ENCODE measurements at places on chromosomes 6 and 20.

DNA sequence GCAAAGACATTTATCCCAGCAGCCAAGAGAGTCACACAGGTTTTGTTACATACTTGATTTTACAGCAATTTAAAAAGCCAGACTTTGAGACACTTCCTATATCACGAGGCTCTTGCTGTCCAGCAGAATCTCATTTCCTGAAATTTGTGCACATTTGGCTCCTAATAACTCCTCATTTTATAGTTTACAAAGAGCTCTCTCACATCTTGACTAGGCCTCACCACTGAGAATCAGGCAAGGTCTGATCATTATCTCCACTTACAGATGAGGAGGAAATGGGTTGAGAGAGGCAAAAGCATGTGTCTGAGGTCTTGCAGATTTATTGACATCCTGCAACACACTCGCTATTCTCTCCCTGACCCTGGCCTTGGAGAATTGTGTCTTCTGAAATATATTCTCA lies 426.8 kb downstream of the MAFB start:
- no peaks in the 10 kb centered on the region for H3K4me1 ChIP-seq
- no peaks in the 10 kb centered on the region for H3K27me3 ChIP-seq
- DNase-seq = no peak
- no peak overlapping the region for H3K27ac ChIP-seq

DNA sequence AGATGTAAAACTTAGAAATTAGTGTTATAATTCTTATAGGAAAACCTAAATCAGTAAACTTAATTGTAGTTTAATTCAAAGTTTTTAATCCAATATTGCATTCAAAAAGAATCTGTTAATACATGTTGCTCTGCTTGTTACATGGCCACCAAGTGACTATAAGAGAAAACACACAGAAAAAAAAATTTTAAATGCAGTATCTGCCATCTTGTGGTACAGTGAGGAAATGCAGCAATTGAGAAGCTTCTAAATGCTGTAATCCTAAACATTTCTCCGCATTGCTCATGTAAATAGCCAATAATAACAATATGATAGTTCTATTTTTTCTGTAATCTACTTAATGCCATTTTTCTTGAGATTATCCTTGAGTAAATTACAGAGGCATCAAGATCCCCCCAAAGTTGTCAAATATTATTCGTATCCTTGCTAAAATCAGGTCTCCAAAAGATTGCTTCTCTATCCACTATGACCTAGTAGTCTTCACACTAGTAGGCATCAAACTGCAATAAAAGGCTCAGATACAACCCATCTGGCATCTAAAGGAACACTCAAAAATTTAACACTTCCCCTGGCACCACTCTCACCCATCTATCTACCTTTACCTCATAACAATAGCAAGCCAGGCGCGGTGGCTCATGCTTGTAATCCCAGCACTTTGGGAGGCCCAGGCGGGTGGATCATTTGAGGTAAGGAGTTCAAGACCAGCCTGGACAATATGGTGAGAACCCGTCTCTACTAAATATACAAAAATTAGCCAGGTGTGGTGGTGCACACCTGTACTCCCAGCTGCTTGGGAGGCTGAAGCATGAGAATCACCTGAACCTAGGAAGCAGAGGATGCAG lies 34.6 kb downstream of the HDAC2 start:
- H3K4me3 ChIP-seq = no peak overlapping the region
- H3K4me1 ChIP-seq = no peaks in the 10 kb centered on the region
- no peak overlapping the region for H3K27ac ChIP-seq
- peaks cover 20% of the 10 kb centered on the region for H3K36me3 ChIP-seq
- no peak for DNase-seq

DNA sequence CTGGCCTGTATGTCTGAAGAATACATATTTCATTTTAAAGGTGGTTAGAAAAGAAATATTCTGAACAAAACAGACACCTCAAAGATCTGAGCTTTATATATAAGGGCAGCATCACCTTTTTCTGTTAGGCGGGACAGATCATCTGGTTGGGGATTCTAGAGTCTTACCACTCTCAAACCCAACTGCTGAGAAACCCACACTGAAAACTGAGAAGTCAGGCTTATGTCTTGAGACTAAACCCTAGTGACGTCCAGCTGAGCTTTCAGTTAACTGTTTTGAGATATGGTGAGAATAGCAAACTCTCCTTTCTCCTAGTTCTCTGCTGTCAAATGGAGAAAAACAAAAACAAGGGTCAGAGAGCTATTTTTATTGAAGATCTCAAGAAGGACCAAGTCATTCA lies 63.7 kb upstream of the CCN6 start:
- no peak overlapping the region for H3K4me3 ChIP-seq
- H3K27me3 ChIP-seq = no peaks in the 10 kb centered on the region
- no peak for DNase-seq
- H3K4me1 ChIP-seq = no peaks in the 10 kb centered on the region
- H3K27ac ChIP-seq = no peak overlapping the region
- no peaks in the 10 kb centered on the region for H3K36me3 ChIP-seq

GRCh38 chr6:147699637-147700036 lies 191.1 kb downstream of the SAMD5 start:
- H3K36me3 ChIP-seq = no peaks in the 10 kb centered on the region
- H3K27ac ChIP-seq = no peak overlapping the region
- no peak for DNase-seq
- H3K27me3 ChIP-seq = no peaks in the 10 kb centered on the region
- H3K4me1 ChIP-seq = no peaks in the 10 kb centered on the region

- H3K4me3 ChIP-seq = no peak overlapping the region
- H3K27ac ChIP-seq = no peak overlapping the region
- no peaks in the 10 kb centered on the region for H3K4me1 ChIP-seq
- H3K27me3 ChIP-seq = no peaks in the 10 kb centered on the region
Observed at GRCh38 chr6:131208787-131209186, 73.5 kb downstream of the AKAP7 start.

- H3K27ac ChIP-seq = no peak overlapping the region
- no peak for DNase-seq
- H3K36me3 ChIP-seq = no peaks in the 10 kb centered on the region
- H3K4me3 ChIP-seq = peak overlapping the region; percentile 44
Observed at GRCh38 chr6:30007132-30007764, 53.8 kb upstream of the POLR1H start.

DNA sequence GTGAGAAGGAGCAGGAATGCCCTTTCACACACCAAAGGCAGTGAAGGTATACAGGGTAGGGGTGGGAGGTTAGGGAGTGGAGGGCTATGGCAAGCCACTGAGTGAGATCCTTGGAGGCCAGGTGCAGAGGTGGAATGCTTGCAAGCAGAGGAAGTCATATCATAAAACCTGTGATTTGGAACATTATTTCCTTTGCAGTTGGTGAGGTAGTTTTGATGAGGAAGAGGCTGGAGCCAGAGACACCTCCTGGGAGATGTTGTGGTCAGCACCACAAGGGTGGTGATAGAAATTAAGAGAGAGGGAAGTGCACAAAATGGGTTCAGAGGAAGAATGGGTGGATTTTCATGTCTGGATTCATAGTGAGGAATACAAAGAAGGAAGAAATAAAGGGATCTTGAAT lies 73.0 kb downstream of the PLCB4 start:
- no peaks in the 10 kb centered on the region for H3K36me3 ChIP-seq
- H3K4me3 ChIP-seq = no peak overlapping the region
- no peak overlapping the region for H3K27ac ChIP-seq
- no peaks in the 10 kb centered on the region for H3K27me3 ChIP-seq

DNA sequence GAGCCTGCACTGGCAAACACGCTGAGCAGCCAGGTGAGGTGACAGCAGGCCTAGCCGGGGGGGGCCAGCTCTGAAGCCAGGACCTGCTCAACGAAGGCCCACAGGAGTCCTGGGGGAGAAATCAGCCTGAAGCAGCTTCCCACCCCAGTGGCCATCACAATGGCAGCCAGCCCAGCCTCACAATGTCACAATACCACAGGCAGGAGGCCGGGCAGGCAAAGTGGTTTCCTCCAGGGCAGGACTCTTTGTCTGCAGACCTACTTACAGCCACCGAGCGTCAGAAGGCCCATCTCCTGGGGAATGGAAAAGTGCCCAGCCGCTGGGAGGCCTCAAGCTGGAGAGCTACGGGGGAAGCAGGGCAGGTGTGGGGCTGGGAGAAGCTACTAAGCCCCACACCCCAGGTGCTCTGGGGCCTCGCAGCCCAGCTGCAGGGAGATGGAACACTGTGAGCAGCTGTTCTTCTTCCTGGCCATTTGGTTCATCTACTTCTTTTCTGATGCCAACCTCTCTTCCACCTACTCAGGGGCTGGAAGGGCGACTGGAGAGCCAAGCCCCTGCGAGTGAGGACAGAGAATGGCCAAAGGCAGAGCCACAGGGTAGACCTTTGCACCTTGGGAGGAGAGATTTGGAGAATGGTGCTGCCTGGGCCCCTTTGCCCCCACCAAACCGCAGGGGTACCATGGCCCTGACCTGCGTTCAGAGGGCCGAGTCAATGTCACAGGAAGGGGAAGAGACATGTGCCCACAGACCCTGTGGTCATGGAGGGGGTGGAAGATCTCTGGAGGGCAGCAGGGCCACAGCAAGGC lies 22.3 kb upstream of the AVP start:
- DNase-seq = no peak
- H3K36me3 ChIP-seq = peaks cover 15% of the 10 kb centered on the region
- H3K27me3 ChIP-seq = no peaks in the 10 kb centered on the region
- H3K4me3 ChIP-seq = no peak overlapping the region

GRCh38 chr20:18609741-18610140 lies 21.9 kb downstream of the DTD1 start:
- no peaks in the 10 kb centered on the region for H3K27me3 ChIP-seq
- no peak overlapping the region for H3K27ac ChIP-seq
- H3K4me1 ChIP-seq = no peaks in the 10 kb centered on the region

- no peak for DNase-seq
- no peaks in the 10 kb centered on the region for H3K27me3 ChIP-seq
- no peak overlapping the region for H3K27ac ChIP-seq
- H3K4me3 ChIP-seq = no peak overlapping the region
- no peaks in the 10 kb centered on the region for H3K36me3 ChIP-seq
Observed at GRCh38 chr6:123089226-123089625, 93.2 kb downstream of the CLVS2 start.

- no peak overlapping the region for H3K27ac ChIP-seq
- H3K4me1 ChIP-seq = peaks cover 7% of the 10 kb centered on the region
- no peak overlapping the region for H3K4me3 ChIP-seq
- DNase-seq = no peak
- no peaks in the 10 kb centered on the region for H3K36me3 ChIP-seq
Observed at GRCh38 chr20:38728911-38729642, 4.8 kb downstream of the SLC32A1 start.

GRCh38 chr6:158818581-158819212 lies 471 bp downstream of the EZR start:
- peak overlapping the region; percentile 76 for H3K4me3 ChIP-seq
- H3K27ac ChIP-seq = peak overlapping the region; percentile 94
- peaks cover 15% of the 10 kb centered on the region for H3K4me1 ChIP-seq
- no peaks in the 10 kb centered on the region for H3K27me3 ChIP-seq
- peak; percentile 64 for DNase-seq

GRCh38 chr6:45630801-45631200 lies 253.1 kb upstream of the SUPT3H start:
- no peak overlapping the region for H3K27ac ChIP-seq
- no peak for DNase-seq
- no peak overlapping the region for H3K4me3 ChIP-seq
- H3K36me3 ChIP-seq = no peaks in the 10 kb centered on the region
- H3K27me3 ChIP-seq = no peaks in the 10 kb centered on the region

GRCh38 chr6:31086788-31087440 lies 25.5 kb downstream of the C6orf15 start:
- no peak for DNase-seq
- H3K27me3 ChIP-seq = no peaks in the 10 kb centered on the region
- H3K4me3 ChIP-seq = no peak overlapping the region
- H3K27ac ChIP-seq = no peak overlapping the region
- H3K36me3 ChIP-seq = no peaks in the 10 kb centered on the region
- no peaks in the 10 kb centered on the region for H3K4me1 ChIP-seq

- DNase-seq = no peak
- H3K4me3 ChIP-seq = no peak overlapping the region
- H3K36me3 ChIP-seq = no peaks in the 10 kb centered on the region
Observed at GRCh38 chr6:122484760-122485159, 13.2 kb upstream of the SERINC1 start.

- H3K27me3 ChIP-seq = no peaks in the 10 kb centered on the region
- H3K4me3 ChIP-seq = no peak overlapping the region
- H3K36me3 ChIP-seq = no peaks in the 10 kb centered on the region
- DNase-seq = no peak
Observed at GRCh38 chr6:108068182-108068581, 6.4 kb downstream of the OSTM1 start.

DNA sequence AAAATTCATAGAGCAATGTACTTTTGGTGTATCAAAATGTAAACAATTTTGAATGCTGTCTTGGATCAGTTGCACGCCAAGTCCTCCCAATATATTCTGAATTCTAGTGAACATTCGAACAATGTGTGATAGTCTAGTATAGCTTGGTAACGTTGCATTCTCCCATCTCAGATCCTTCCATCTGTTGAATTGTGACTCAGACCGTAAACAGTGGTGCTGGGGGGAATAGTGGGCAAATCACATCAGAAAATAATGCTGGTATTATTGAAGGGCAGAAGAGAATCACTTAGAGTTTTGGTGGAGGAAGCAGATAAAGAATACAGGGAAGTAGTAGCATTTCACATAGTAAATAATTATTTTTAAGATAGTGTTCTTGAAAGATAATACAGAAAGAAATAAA lies 45.7 kb upstream of the PBOV1 start:
- no peak overlapping the region for H3K4me3 ChIP-seq
- DNase-seq = no peak
- no peak overlapping the region for H3K27ac ChIP-seq
- peaks cover 2% of the 10 kb centered on the region for H3K4me1 ChIP-seq
- no peaks in the 10 kb centered on the region for H3K36me3 ChIP-seq

GRCh38 chr20:50506270-50506579 lies 4.0 kb upstream of the PTPN1 start:
- H3K4me3 ChIP-seq = no peak overlapping the region
- H3K27ac ChIP-seq = no peak overlapping the region
- H3K27me3 ChIP-seq = no peaks in the 10 kb centered on the region
- DNase-seq = no peak

- no peaks in the 10 kb centered on the region for H3K36me3 ChIP-seq
- no peaks in the 10 kb centered on the region for H3K4me1 ChIP-seq
- DNase-seq = no peak
- no peaks in the 10 kb centered on the region for H3K27me3 ChIP-seq
- no peak overlapping the region for H3K27ac ChIP-seq
Observed at GRCh38 chr6:77341058-77341986, 122.0 kb downstream of the HTR1B start.

DNA sequence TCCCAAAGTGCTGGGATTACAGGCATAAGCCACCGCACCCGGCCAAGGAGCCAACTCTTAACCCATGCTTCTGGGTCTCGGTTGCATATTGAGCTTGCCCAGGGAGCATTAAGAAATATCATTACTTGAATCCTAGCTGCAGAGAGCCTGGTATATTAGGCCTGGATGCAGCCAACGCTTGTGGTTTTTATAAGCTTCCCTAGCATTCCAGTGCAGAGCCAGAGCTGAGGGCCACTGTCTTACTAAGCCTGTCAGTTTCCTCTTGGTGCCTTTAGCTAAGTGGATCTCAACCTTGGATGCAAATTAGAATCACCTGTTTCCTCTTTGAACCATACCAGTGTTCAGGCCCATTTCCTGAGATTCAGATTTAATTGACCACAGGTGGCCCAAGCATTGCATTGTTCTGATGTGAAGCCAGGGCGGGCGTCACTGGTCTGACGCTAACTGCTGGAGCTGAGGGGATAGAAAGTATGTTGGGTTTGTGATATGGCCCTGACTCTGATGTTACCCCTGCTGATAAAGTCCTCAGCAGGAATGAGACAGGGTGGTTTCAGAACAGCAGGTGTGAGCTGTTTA lies 76.3 kb downstream of the BTBD3 start:
- DNase-seq = no peak
- H3K36me3 ChIP-seq = no peaks in the 10 kb centered on the region
- H3K27me3 ChIP-seq = no peaks in the 10 kb centered on the region
- no peak overlapping the region for H3K27ac ChIP-seq
- H3K4me3 ChIP-seq = no peak overlapping the region

GRCh38 chr20:59605601-59606364 lies 1.4 kb downstream of the PHACTR3 start:
- H3K27ac ChIP-seq = no peak overlapping the region
- no peak for DNase-seq
- H3K4me3 ChIP-seq = no peak overlapping the region
- no peaks in the 10 kb centered on the region for H3K4me1 ChIP-seq
